ENCODE measurements at places on chromosomes 7 and 10. TPM values are rescaled to one million over a fixed set of nuclear protein-coding genes. Genes with fewer than 3 reads are reported as not detected.

DNA sequence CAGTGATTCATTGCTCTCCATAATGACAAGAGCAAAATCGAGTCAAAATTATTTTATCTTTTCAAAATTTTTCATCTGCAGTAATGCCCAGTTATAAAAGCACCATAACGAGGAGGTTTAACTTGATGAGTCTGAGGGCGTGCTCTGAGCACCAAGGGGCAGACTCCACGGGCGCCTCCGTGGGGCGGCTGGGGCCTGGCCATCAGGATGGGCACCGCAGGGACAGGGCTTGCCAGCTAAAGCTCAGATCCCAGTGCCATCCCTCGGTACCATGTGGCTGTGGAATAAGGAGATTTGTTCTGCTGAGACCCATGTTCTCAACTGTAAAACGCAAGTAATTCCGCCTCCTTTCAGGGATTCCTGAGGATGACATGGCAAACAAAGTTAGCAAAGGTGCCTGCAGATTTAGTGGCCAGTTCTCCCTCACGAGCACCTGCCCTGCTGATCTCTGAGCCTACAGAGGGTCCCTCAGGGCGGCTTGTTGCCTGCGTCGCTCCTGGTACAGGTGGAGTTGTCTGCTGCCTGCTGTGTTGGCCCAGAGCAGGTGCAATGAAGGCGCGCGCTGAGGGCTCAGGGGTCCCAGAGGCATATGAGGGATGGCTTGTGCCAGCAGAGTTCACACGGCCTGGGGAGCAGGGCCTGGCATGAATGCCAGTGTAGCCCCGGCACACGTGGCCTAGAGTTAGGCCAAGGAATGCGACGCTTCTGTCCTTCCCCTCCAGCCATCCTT is 584.4 kb downstream of the TCERG1L start:
- DNase-seq, result no peak

DNA sequence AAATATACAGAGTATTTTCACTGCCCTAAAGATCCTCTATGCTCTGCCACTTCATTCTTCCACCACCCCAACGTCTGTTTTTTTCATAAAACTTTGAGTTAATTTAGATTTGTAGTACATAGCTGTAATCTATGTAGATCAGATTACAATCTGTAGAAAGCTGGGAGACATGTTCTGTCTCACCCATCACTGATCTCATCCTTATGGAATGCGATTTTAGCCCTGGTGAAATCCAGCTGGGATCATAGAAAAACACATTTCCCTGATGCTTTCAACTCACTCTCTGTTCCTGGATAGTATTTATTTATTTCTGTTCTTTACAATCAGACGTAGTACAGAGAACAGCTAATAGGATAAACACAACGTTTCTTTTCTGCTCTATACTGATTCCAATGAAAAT is 521.0 kb downstream of the KIF20B start:
- peak; percentile 20 for DNase-seq

- DNase-seq, result no peak
Measured at GRCh38 chr7:50281680-50282445, 22.7 kb upstream of the IKZF1 start.

DNA sequence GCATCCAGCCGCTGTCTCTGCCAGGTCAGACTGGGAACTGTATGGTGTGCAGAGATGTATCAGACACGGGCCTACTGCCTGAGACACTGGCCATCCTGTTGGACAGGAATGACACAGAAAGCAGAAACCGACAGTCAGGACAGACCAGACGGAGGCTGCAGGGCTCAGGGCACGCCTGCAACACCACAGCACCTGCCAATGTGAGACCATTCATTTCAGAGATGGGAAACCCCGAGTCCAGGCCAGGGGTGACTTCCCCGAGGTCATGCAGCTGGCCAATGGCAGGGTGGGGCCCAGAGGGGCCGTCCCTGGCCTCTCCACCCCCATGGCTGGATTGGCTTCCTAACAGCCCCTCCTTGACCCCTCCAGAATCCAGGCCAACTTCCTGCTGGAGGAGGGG is 34.7 kb downstream of the GRID1 start:
- DNase-seq, result no peak

The KLF14 gene
- not detected for total RNA-seq

The PRRT4 gene
- not detected for total RNA-seq

DNA sequence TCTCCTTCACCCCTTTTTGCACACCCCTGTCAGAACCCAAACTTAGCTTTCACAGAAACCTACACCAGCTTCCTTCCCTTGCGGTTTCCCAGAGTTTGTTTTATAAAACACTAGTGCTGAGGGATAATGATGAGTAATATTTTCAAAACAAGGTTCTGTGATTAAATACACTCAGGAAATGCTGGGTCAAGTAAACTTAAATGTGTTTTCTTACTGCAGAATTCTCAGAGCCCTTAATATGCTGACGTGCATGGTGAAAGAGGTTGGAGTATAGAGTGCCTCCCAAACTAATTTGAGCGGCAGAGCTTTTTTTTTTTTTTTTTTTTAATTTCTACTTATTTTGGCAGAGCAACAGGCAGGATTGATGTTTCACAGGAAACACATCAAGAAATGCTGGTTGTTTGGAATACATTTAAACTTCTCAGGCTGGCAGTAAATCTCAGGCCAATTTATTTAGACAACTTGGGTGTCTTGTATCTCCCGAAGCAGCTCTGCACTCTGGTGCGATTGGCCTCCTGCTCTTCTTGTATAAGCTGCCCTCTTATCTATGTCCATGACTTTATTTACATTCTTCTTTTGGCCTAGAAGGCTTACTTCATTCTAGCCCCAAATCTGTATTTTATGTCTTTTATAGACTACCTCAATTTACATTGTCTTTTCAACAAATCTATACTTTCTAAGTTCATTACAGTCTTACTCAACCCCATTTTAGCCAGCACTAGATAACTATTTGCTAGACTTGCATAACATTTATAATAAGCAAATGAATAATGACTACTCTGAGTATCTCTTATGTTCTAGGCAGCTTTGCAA is 165.4 kb downstream of the BMPER start:
- no peak for DNase-seq

- DNase-seq, result no peak
Measured at GRCh38 chr7:96508371-96508770, 186.5 kb upstream of the SLC25A13 start.

Data from dermis blood vessel endothelial cell (primary cell).